ENCODE measurements at places on chromosomes 4 and X.
A peak's percentile ranks its signal among the peaks of the same experiment; 100 is the strongest.

- no peak for DNase-seq
Observed at GRCh38 chr4:2040391-2041238, 18.5 kb upstream of the NAT8L start.

DNA sequence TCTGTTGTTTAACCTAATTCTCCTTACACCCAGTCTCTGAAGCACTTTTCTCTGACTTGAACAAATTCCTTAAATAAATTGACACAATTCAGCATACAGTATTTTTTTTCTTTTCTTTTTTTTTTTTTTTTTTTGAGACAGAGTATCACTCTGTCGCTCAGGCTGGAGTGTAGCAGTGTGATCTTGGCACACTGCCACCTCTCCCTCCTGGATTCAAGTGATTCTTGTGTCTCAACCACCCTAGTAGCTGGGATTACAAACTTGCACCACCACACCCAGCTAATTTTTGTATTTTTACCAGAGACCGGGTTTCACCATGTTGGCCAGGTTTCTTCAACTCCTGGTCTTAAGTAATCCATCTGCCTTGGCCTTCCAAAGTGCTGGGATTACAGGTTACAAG lies 1498.1 kb upstream of the PCDH10 start:
- DNase-seq: no peak

- no peak for DNase-seq
Observed at GRCh38 chrX:65783746-65784145, 116.3 kb downstream of the MSN start.

GRCh38 chrX:23394421-23394820 lies 59.8 kb downstream of the PTCHD1 start:
- DNase-seq: peak; percentile 4

DNA sequence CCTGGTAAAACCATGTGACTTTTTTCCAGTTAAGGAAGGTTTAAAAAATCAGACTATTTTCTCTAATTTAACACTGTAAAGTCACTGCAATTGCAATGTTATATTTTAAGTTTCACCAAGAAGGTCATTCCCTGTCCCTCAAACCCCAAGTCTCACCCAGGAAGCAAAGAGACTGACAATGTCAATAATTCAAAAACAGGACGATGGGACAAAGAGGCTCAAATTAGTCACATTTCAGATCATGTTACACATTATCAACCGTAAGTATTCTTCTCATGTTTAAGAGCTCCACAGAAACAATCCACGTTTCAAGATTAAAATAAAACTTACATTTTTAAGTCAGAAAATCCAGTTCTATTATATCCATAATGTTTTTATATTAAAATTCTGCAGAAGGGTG lies 13.2 kb downstream of the SHISA3 start:
- DNase-seq: no peak

GRCh38 chrX:68132749-68133148 lies 300.5 kb downstream of the OPHN1 start:
- DNase-seq: no peak

DNA sequence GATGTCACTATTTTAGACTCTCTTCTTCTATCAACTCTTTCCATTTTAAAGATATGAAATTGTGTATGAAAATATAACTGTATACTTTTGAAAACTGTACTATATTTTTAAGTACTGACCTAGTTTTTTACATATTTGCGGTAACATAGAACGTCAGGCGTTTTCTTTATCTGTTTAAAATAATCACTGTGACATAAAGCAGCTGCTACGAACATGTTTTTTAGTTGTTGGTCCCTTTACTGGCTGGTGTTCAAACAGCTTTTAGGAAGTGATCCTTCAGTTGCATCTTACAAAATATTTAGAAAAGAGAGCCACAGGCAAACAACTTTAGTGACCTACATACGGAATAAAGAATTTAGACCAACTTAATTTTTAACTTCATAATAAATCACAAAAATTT lies 73.1 kb downstream of the METTL14 start:
- DNase-seq: no peak

GRCh38 chr4:153773236-153773690 lies 13.4 kb upstream of the RNF175 start:
- no peak for DNase-seq

GRCh38 chr4:5845035-5845905 lies 47.6 kb downstream of the CRMP1 start:
- DNase-seq: no peak

GRCh38 chr4:106854569-106855351 lies 181.4 kb downstream of the DKK2 start:
- DNase-seq: no peak

DNA sequence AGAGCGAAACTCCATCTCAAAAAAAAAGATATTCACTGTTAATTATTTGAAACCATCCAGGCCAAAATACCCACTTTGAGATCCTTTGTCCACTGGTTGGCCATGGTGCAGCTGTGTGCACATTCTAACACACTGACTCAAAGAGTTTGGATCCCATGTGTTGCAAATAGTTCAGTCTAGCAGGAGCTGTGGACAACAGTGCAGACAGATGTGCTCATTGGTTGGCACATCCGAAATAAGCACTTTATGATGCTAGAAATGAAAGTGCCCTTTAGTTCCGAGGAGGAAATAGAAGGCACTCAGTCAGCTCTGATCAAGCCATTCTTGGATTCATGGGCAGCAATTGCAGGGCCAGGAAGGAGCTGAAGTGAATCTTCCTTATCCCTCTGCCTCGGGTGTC lies 63.0 kb upstream of the TMEM150C start:
- no peak for DNase-seq

DNA sequence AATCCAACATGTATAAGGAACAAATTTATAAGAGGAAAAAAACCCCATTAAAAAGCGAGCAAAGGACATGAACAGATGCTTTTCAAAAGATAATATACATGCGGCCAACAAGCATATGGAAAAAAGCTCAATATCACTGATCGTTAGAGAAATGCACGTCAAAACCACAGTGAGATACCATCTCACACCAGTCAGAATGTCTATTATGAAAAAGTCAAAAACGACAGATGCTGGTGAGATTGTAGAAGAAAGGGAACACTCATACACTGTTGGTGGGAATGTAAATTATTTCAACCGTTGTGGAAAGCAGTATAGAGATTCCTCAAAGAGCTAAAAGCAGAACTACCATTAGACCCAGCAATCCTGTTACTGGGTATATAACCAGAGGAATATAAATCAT lies 465.4 kb downstream of the TMA16 start:
- no peak for DNase-seq

GRCh38 chr4:121951521-121952110 lies at the start of gene TRPC3:
TRPC3 (minus strand) TSS chr4:121952060; CDS start chr4:121951680, 380 bp downstream.
- DNase-seq: no peak

GRCh38 chr4:122946142-122946541 lies 23.7 kb upstream of the NUDT6 start:
- no peak for DNase-seq

- DNase-seq: no peak
Observed at GRCh38 chr4:48777739-48778138, 2.3 kb downstream of the FRYL start.

DNA sequence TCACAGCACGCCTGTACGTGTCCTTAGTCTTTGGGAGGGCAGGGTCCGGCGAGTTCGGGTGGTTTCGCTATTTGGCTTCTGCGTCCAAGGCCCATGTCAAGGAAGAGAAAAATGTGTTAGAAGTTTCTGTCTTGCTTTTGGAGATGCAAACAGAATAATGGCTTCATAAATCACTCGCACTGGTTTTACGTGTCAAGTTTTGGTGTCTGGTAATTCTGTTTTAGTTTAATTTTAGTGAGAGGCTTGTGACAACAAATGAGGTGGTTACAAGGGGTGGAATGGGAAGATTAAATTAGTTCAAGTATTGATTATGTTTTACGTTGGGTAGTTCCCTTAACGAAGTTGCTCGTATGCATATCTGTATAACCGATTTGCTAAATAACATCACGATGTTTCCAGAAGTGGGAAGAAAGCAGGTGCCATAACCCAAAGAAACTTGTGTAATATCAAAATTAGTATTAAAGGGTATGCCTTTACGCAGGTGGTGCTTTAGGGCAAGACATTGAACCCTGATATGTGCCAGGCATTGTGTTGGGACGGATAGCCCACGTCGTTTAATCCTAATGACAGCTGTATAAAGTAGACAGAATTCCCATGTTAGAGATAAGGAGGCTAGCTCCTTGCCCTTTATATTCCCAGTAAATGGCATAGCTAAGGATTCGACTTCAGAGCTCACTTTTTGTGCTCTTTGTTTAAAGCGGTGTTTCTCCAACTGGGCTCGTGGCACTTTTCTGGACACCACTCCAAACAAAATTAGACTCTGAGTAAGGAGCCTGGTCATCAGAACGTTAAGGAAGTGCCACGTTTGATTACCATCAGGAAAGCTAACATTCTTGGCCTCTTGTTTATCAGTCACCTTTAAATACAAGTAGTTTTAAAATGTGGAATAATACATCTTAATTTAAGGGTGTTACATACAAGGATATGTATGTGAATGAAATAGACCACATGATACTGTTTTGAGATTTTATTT lies 843 bp downstream of the RPL34 start:
- no peak for DNase-seq

DNA sequence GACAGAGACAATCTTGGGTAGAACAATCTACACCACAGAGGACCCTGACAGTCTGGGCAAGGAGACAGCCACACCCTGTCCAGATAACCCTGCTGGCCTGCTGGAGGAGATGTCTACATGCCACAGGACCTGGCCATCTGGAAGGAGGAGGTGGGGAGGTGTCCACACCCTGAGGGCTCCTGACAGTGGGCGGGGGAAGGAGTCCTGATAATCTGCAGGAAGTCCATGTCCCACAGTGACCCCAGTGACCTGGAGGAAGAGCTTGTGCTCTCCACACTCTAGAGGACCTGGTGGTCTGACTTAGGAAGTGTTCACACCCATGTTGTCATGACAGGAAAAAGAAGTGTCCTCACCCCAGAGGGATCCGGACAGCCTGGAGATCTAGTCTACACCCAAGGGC lies 5.5 kb downstream of the SUV39H1 start:
- DNase-seq: no peak

DNA sequence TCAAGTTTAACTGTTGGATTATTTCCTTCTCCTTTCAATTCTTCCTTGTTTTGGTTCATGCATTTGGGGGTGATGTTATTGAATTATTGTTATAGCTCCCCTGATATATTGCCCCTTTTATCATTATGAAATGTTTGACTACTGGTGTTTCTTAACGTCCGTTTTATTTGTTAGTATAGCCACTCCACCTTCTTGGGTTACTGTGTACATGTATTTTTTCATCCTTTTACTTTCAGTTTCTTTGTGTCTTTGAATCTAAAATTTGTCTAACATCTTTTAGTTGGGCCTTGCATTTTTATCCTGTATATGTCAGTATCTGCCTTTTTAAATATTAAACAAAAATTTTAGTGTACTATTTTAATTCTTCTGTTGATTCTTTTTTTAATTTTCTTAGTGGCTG lies 88.7 kb downstream of the TNIP2 start:
- DNase-seq: no peak

DNA sequence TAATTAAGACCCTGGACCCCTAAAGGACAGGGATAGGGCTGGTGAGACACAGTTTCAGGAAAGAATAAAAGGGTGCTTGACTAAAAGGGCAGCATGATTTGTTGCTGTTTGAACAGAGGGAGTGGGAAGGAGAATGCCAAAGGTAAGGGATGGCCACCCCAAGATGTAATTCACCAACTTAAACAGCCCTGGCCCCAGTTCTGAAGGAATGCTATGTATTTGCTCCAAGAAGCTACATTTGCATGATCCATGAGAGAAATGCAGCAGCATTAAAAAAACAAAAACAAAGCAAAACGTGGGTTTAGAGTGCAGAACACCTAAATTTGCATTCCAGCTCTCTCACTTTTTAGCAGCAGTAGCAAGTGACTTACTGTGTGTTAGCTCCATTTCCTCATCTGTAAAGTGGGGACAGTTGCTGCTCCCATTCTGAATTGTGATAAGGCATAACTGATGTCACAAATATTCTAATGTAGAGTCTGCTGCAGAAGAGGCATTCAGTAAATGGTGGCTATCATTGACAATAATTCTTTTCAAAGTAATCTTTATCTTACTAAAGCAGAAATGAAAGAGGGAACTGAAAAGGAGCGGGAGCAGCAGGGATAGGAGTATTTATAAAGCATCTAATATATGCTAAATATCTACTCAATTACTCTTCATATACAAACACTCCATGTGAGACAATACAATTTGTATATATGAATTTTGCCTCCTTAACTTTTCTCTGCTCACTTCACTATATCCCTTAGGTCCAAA lies 115.8 kb downstream of the PPARGC1A start:
- no peak for DNase-seq

DNA sequence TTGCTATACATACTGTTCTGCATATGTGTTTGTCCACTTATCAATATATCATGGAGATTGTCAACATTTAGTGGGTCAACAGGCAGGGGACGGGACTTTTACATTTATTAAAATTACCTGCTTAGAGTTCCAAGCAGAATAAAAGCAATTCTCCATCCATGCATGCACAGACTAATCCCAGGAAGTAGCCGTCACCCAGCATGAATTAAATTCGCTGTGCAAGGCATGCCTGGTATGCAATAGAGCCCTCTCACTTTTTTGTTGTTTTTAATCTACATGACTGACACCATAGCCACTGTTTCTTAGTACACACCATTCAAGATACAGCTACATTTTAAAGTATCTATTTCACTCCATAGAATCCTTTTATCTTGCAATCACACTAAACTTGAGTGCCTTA lies 108.9 kb downstream of the USP46 start:
- no peak for DNase-seq

DNA sequence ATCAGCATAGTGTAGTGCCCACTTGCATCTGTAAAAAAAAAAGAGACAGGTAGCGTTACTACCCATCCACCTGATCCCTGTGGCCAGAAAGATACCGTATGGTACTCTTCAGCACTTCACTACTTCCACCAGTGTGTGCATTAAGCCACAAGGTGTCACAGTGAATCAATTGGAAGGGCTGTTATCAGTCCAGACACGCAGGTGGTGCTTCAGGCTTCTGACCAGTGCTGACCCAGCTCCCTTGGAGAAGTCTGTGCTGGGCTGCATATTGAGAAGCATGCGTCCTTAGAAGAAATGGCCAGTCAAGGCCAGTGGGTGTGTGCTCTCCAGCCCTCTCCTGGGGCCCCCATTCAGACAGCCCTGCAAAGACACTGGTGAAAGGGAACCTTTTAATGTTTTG lies 10.6 kb downstream of the LDB2 start:
- DNase-seq: no peak

- no peak for DNase-seq
Observed at GRCh38 chr4:163806653-163807052, 312.2 kb downstream of the TMA16 start.

GRCh38 chr4:11782859-11783258 lies 354.2 kb upstream of the HS3ST1 start:
- DNase-seq: no peak

All from astrocyte of the cerebellum (primary cell).